ENCODE measurements at places on chromosomes 4 and X.

- peak; percentile 0 for DNase-seq
These were observed 108.1 kb downstream of the ATG4A start for GRCh38 chrX:108199691-108200090.

DNA sequence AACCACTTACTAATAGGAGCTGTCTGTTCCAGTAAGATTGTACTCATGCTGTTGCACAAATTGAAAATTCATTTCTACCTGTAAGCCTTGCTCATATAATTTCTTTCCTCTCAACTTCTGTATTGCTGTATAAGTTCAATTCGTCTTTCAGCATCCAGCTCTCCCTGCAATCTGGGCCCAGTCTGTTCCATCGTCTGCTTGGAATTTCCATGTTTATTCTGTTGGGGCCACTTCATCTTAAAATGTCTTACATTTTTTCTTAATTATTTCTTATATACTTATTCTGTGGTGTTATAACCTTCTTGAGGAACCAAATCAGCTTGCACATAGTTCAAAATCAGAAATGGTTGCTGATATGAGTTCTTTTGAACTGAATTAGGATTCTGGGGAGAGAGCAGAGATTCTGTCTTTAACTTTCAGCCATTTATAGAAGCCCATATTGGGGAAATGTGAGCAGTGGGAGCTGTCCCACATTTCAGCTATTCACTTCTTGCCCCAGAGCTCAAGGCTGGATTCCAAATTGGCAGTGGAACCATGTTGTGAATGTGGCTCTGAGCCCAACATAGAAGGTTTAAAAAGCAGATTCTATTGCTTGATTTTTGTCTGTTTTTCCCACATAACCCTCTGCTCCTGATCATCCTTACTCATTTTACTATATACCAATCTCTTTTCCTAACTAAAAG is 291.9 kb downstream of the BMPR1B start:
- DNase-seq, result no peak

- DNase-seq, result no peak
These were observed 93.0 kb upstream of the LDB2 start for GRCh38 chr4:16991450-16991849.

- DNase-seq, result no peak
These were observed 1003.6 kb downstream of the FAT4 start for GRCh38 chr4:126318376-126318775.

DNA sequence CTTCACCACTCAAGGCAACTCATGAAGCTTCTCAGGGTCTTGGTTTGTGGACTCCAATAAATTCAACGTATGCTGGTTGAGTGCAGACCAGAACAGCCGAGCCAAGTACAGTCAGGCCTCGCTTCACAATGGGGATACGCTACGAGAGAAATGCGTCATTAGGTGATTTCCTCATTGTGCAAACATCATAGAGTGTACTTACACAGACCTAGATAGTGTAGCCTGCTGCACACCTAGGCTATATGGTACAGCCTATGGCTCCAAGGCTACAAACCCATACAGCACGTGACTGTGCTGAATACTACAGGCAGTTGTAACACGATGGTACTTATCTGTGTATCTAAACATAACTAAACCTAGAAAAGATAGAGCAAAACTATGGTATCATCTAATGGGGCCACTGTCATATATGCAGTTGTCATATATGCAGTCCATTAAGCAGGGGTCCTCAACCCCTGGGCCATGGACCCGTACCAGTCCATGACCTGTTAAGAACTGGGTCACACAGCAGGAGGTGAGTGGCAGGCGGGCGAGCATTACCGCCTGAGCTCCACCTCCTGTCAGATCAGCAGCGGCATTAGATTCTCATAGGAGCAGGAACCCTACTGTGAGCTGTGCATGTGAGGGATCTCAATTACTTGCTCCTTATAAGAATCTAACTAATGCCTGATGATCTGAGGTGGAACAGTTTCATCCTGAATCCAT is 31.5 kb downstream of the RTL5 start:
- peak; percentile 70 for DNase-seq

DNA sequence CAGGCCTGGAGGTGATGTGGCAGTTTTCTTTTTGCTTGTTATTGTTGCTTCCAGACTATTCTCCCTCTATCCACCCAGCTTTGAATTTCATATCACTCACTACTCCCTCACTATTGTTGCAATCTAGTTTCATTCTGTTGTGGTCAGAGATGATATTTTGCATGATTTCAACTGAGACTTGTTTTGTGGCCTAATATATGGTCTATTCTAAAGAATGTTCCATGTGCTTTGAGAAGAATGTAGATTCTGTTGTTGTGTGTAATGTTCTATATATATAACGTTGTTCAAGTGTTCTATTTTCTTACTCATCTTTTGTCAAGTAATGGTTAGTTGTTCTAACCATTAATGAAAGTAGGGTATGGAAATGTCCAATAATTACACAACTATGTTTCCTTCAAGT is 59.0 kb downstream of the THOC2 start:
- DNase-seq, result no peak

GRCh38 chr4:74967324-74967723 is 34.4 kb downstream of the PARM1 start:
- no peak for DNase-seq

DNA sequence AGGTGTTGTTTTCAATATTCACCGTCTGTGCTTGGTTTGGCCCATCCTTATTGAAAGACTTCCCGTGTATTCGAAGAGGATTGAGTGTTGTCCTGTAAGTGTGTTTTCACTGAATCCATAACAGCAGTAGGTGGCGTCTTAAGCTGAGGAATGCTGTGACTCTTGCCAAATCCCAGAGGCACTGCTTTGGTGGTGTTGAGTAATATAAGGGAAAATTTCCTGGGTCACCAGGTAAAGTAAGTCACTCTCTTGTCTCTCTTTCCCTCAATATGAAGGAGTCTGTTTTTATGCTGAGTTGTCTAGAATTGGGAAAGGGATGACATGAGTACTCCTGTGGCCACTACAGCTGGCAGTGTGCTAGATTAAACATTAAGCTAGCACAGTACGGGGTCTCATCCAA is 146.7 kb upstream of the ZXDB start:
- no peak for DNase-seq

- DNase-seq, result no peak
These were observed 17.5 kb upstream of the MSANTD1 start for GRCh38 chr4:3231471-3231870.

- DNase-seq, result peak; percentile 21
These were observed at the start of gene DNASE1L1 for GRCh38 chrX:154409222-154409871. Gene DNASE1L1, minus strand, starts transcription at chrX:154409254. Its CDS starts 3,686 bp downstream, at chrX:154405568.

DNA sequence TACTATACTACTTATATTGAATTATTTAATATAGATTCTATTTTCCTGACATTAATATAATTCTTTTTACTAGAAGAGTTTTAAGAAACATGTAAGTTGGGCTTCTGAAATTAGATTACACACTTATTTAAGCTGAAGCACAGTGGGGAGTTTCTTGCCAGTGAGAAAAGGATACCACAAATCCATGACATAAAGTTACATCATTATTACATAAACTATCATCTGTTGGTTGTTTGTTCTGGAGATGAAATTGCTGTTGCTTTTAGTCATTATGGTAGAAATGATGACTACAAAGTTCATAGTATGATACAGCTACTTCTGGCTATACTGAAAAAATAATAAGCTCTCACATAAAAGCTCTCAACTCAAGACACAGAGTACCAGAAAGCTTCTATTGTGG is 880.4 kb downstream of the PCDH18 start:
- no peak for DNase-seq

- no peak for DNase-seq
These were observed 37.6 kb downstream of the RPS6KA3 start for GRCh38 chrX:20229155-20229554.

DNA sequence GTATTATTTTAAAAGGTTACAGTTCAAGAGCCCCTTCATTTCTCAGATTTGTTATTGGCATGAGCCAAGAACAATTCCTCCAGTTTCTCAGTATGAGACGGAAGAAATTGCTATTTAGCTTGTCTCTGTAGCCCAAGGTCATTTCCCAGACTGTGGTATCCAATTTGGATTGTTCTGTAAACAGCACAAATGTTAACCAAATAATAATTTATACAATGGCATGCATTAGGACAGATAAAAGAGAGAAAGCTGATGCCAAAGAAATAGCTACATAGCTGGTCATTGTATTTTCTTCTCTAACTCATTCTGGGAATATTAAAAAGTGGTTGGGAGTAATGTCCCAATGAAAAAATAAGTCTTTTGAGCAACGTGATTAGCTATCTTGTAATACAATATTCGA is 134.6 kb upstream of the NPY2R start:
- DNase-seq, result no peak

- no peak for DNase-seq
These were observed 106.8 kb downstream of the COL25A1 start for GRCh38 chr4:109195646-109196045.

- DNase-seq, result no peak
These were observed 203.2 kb upstream of the HHIP start for GRCh38 chr4:144442713-144443112.

DNA sequence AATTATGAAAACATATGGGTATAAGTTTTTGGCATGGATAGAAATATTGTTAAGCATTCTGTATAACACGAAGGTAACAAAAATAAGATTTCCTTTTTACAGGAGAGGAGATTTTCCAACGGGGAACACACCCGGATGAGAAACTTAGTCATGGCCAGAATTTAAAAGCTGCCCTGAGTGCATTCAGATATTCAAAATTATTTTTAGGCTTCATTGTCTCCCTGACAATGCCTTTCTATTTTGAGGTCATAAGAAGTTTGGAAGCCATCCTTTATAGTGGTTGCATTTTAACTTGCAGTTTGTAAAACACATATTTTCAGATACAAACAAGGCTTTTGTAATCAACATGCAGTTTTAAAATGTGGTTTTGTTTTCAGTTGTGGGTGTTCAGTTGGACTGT is 357.5 kb upstream of the FAM47C start:
- DNase-seq, result no peak

DNA sequence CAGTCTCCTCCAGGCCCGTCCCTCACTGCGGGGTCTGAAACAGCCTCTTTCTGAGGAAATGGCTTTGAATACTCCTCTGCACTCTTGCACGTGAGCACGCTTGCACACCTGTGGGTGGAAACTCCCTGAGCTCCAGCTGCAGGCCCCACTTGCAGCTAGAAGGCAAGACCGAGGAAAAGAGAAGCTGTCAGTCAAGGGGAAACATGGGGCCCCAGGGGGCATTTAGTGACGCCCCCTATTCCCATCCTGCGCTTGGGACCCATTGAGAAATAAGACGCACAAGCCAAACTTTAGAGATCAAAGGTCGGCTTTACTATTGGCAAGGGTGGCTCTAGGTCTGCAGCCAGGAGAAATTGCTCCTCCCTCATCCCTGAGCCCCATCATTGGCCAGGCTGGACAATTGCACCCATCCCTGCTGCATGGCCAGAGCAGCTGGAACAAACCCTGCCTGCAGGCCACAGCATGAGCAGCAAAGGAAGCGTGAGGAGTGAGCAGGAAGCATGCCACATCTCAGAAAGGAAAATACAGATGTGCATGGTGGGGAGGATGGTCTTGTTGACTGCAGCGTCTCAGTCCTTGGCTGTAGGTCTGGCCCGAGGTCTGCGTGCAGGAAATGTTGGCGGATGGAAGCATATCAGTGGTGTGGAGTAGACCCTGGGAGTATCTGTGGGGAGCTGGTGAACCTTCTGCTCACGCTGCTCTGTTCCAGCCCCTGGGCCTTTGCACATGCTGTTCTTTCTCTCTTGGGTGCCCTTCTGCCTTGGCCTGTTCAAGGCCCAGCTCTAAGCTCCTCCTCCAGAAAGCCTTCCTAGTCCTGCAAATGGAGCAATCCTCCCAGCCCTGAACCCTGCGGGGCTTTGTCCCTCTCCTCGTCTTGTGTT is 93.9 kb downstream of the PSAPL1 start:
- DNase-seq, result no peak

GRCh38 chr4:185859111-185859510 is 47.1 kb upstream of the SORBS2 start:
- DNase-seq, result no peak

DNA sequence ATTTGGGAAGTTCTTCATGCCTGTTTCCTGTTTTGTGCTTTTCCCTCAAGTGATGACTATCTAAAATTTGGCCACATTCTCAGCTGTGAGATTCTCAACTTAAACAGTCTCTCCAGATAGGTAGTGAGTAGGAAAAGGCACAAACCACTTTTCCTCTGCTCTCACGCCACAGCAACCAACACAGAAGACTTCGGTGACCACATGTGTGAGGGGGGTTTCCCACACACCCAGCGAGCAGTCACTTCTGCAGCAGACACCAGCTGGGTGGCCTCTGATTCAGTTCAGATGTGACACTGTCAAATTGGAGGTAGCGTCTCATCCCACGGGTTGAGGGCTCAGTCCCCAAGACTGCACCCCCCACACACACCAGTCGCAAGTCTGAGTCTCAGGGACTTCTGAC is 25.1 kb upstream of the CLDN34 start:
- DNase-seq, result peak; percentile 37

GRCh38 chrX:142005532-142005931 is 101.8 kb downstream of the MAGEC1 start:
- DNase-seq, result no peak

- no peak for DNase-seq
These were observed 55.9 kb upstream of the KDR start for GRCh38 chr4:55181010-55182005.

DNA sequence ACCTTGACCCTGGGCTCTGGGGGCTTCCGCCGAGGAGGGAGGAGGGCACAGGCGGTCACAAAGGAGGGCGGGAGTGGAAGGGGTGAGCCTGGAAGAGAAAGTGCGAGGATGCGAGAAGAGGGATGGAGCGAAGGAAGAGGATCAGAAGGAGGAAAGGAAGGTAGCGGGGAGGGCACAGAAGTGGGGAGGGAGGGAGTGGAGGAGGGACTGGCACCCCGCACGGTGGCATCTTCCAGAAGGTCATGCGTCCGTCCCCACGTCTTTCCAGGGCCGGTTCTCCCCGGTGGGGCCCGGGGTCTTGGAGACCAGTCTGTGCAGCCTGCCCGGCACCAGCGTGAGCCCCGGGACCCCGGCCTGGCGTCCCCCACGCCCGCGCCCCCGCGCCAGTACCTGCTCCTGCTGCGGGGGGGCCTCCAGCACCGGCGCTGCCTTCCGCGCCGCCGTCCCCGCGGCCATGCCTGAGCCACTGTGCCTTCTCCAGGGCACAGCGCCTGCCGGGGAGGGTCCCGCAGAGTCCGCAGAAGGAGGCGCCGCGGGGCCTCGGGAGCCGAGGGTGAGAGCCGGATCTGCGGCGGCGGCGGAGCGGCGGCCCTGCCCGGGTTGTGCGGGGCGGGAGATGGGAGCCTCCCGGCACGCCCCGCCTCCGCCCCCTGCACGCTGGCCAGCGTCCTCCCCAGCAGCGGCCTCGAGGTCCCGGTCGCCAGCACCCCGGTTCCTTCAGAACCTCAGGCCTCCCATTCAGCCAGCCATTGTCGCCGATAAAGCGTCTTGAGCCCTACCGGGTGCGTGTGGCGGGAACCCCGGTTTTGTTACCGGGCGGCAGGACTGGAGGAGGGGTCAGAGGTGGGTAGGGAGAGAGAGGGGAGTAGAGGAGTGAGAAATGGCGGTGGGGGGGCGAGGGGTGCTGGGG is at the start of gene RNF175:
TSS of gene RNF175 (minus strand) at position 618 of the 910 bp plus-strand sequence. CDS start at position 456, 162 bp downstream.
- DNase-seq, result no peak
